ENCODE measurements at places on chromosomes 7 and 10. TPM values are rescaled to one million over a fixed set of nuclear protein-coding genes. Genes with fewer than 3 reads are reported as not detected.

PIK3CG gene
- 6.1 TPM for total RNA-seq

SPDYE9 gene
- total RNA-seq: not detected

SH2D4B gene
- not detected for total RNA-seq

H2BK1 gene
- total RNA-seq: not detected

POM121 gene
- total RNA-seq: 12.0 TPM

KNDC1 gene
- total RNA-seq: 0.53 TPM

EPO gene
- total RNA-seq: not detected

EFCAB10 gene
- total RNA-seq: not detected

PALD1 gene
- 5.9 TPM for total RNA-seq

HOXA1 gene
- total RNA-seq: 2.5 TPM

PNLIP gene
- not detected for total RNA-seq

KEL gene
- not detected for total RNA-seq

GJD4 gene
- not detected for total RNA-seq

TMEM176A gene
- 18.1 TPM for total RNA-seq

GRID2IP gene
- 0.44 TPM for total RNA-seq

CPA2 gene
- not detected for total RNA-seq

MARVELD1 gene
- 4.0 TPM for total RNA-seq

RBP3 gene
- total RNA-seq: not detected

ITPRID1 gene
- total RNA-seq: not detected

TWIST1 gene
- total RNA-seq: 8.0 TPM

MAGI2 gene
- 0.23 TPM for total RNA-seq

FRAT1 gene
- 1.7 TPM for total RNA-seq

PPP1R9A gene
- total RNA-seq: 6.3 TPM

GALNT17 gene
- total RNA-seq: 3.1 TPM

CELF2 gene
- total RNA-seq: 62.4 TPM

OPALIN gene
- total RNA-seq: not detected

NEUROG3 gene
- total RNA-seq: not detected

SEPTIN7 gene
- 102 TPM for total RNA-seq

EGFR gene
- total RNA-seq: 72.0 TPM

ITIH5 gene
- 21.4 TPM for total RNA-seq

NUP205 gene
- total RNA-seq: 42.7 TPM

LRGUK gene
- total RNA-seq: 0.21 TPM

FGFR2 gene
- 33.3 TPM for total RNA-seq

TFPI2 gene
- total RNA-seq: 1.9 TPM

CRYGN gene
- total RNA-seq: not detected

OR2A12 gene
- total RNA-seq: not detected

NKX1-2 gene
- total RNA-seq: 0.75 TPM
